ENCODE measurements at places on chromosomes 5 and 9.

GRCh38 chr9:72443855-72444254, 77.6 kb upstream of the TMC1 start:
- DNase-seq: no peak

DNA sequence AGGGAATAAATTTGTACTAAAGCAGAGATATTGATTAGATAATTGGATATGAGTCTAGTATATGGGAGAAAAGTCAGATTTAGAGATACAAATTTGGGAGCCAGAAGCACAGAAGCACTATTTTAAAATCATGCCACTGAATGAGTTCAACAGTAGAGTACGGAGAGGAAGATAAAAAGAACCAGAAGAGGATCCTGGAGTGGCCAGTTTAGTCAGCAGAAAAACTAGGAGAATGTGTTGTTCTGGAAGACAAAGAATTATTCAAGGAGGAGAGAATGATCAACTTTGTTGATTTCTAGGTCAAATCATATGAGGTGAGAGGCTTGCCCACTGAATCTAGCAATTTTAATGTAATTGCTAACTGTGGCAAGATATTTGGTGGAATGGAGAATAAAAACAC, 67.0 kb downstream of the NIPBL start:
- no peak for DNase-seq

- DNase-seq: no peak
Measured at GRCh38 chr9:94084314-94084713, at the start of gene PTPDC1. Gene PTPDC1 (plus strand): TSS chr9:94084464. CDS start chr9:94084531, 67 bp downstream.

GRCh38 chr5:81140943-81141342, 92.2 kb upstream of the CKMT2 start:
- DNase-seq: no peak

- DNase-seq: no peak
Measured at GRCh38 chr9:133080161-133080560, 18.4 kb downstream of the CEL start.

GRCh38 chr9:126829035-126829434, 24.2 kb downstream of the ZBTB43 start:
- no peak for DNase-seq

DNA sequence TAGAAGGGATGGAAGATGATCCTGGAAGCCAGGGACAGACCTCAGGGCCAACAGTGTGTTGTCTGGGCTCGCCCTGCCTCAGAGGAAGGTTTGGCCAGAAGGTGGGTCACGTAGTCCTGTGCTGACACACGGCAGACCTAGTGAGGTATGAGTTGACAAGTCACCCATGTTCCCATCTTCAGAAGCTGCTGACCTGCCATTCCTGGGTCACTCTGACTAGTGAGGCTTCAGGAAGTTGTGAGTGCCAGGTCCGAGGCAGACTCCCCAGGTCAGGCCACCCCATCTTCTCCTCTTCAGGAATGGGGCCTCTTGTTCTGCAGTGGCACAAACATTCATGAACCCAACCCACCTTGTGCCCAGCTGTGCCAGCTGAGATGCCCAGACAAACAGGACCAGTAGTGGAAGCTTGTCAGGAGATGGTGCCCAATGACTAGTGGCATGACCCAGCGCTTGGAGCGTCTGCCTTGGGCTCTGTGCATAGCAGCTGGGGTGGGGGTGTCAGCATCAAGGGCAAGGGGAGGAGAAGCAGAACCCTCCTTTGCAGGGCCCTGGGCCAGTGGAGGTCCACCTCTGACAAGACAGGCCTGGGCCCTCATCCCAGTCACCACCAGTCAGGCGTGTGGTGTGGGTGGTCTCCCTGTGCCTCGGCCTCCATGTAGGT, 16.8 kb upstream of the ANGPTL2 start:
- DNase-seq: no peak

GRCh38 chr5:126450346-126450745, 27.1 kb downstream of the GRAMD2B start:
- DNase-seq: no peak

DNA sequence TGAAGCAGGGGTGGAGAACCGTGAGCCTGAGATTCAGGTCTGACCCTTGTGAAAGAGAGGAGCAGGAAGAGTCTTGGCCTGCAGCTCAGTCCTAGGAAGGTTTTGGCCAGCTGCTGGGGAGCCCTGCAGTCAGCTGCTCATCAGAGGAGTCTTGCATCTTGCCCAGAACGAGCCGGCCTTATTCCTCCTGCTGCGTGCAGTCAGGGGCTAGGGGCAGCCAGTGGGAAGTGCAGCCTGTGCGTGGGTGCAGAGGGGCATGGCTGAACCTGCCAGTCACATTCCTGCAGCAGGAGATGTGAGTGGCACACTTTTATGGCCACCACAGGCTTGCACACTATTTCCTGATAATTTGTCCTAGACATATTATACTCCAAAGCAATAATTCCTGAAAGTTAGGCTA, 278.7 kb downstream of the NPR3 start:
- DNase-seq: no peak

DNA sequence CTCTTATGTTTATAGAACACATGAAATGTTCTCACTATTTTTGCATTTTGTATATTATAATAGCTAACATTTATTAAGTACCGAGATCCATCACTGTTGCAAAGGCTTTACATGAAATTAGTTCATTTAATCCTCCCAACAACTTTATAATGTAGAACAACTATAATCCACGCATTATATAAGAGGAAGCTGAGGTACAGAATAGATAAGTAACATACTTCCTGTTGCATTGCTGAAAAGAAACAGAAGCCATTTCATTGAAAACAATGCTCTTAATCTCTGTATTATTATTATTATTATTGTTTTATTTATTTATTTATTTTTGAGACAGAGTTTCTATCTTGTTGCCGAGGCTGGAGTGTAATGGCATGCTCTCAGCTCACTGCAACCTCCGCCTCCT, 7.9 kb upstream of the INSYN2B start:
- DNase-seq: no peak

DNA sequence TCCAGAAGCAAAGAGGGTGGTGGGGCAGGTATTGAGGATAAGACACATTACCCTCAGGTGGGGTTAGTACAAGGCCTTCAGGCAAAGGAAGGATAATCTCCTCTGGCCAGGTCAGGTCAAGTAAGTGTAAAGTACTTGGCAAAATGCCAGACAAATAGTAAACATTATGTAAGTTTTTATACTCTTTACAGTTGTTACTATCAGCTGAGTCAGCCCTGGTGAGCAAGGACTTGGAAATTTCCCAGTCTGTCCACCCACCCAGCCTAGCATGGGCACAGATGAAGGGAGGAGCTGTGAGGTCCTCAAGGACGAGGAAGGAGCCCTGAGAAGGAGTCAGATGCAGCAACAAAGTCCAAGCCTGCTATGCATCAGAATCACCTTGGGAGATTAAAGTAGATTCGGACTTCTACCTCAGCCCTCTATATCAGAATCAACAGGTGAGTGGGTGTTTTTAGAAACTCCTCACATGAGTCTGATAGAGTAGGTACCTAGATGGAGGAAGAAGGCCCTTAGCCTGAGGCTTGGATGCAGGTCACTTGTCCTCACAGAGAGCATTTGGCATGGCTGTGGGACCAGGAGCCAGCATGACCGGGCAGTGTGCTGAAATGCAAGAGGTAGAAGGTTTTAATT, 50.2 kb upstream of the BARX1 start:
- DNase-seq: no peak

- no peak for DNase-seq
Measured at GRCh38 chr5:90783460-90784333, 225.1 kb downstream of the ADGRV1 start.

DNA sequence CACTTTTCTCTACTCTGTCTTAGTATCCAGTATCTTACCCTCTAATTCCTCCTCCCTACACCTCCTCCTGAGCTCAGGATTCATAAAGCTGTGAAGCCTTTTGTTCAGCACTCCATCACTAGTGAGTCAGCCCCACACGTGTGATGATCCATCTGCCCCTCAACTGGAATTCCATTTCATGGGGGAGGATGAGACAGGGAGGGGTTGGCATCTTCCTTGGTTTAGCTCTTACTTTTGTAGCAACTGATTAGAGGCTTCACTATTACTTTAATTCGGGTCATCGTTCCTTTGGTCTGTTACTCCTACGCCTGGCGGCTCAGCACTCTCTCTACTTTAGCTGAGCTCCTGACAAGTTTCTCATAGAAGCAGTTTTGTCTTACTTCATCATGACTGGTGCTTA, 11.8 kb downstream of the BTNL8 start:
- DNase-seq: no peak

GRCh38 chr5:127550652-127551409, 33.4 kb downstream of the PRRC1 start:
- DNase-seq: no peak

DNA sequence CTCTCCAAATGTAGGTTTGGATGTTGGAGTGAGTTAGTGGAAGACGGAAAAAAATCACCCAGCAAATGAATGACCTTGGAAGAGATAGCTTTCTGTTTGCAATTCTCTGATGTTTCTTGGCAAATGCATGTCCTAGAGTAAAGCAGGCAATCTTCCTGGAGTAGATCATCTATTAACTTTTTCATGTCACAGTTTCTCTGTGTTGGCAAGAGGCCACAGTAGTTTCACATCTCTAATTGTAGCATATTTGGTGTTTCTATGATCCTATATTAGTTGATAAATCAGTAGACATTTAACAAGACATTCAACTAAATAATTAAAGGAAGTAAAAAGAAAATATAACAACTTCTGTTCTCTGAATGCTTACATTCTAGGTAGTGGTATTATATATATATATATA, 138.2 kb upstream of the MINAR2 start:
- DNase-seq: no peak

DNA sequence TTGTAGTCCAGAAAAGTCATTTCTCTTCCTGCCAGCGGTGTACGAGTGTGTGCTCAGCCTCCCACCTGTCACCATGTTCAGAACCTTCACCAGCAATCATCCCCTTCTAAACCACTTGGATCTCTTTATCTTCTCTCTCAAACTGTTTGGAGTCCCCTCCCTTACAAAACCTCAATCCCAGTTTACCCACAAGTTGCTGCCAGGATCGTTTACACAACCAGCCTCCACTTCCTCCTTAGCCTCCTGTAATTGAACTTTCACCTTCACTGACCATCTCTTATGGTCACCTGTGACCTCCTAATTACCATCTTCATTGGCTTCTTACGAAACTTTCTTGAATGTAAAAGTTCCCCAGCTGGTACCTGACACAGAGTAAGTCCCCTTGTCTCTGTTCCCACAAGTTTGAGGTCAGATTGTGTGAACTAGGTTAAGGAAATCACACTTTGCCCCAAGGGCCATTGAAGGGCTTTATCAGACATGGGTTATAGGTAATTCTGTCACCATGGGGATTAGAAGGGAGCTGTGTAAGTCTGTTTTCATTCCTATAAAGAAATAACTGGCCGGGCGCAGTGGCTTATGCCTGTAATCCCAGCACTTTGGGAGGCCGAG, 20.0 kb downstream of the RNF44 start:
- DNase-seq: no peak

DNA sequence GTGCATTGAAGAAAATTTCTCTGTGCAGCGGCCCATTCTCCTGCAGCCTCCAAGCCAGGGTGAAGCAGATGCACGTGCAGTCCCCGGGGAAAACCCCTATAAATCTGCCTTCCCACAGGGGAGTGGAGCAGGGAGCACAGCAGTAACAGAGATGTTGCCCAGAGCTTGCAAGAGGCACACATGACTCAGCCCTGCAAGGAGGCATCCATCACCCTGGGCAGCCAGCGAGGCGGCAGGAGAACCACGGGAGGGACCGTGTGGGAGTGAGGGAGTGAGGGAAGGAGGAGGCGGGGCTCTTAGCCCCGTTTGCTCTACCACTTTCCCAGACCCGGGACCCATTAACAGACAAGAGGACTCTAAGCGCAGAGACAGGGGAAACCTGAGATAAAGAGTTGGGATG, 96.2 kb upstream of the ARAP3 start:
- no peak for DNase-seq

DNA sequence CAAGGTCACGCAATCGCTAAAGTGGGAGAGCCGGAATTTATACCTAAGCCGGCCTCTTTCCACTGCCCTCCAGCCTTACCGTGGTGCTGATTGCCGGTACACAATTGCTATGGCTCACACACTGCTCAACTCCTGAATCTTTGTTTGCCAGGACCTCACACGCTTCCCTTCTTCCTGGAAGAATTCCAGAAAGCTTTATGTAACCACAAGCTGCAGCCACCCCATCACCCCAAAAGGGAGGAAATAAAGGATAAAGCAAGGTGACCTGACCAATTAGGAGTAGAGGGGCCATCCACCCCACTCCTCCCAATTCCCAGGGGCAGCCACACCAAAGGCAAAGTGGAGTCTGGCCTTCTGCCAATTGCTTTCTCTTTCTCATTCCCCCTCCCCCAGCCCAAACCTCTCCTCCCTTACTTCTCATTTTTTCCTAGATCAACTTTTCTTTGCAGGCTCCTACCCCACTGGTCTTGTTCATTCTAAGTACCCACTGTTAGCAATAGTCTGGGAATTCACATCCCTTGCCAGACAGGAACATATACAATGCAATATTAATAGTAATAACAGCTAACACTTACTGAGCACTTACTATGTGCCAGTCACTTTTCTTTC, 18.0 kb upstream of the CDC23 start:
- no peak for DNase-seq

GRCh38 chr9:115900698-115901097, 252.9 kb upstream of the PAPPA start:
- no peak for DNase-seq

- no peak for DNase-seq
Measured at GRCh38 chr5:39337252-39337915, 26.9 kb downstream of the C9 start.

- DNase-seq: no peak
Measured at GRCh38 chr9:113585085-113585442, 121.5 kb downstream of the RGS3 start.
